ENCODE measurements at places on chromosomes 4 and X.

- DNase-seq = no peak
These were observed 48.5 kb upstream of the PRSS48 start for GRCh38 chr4:151228189-151229119.

DNA sequence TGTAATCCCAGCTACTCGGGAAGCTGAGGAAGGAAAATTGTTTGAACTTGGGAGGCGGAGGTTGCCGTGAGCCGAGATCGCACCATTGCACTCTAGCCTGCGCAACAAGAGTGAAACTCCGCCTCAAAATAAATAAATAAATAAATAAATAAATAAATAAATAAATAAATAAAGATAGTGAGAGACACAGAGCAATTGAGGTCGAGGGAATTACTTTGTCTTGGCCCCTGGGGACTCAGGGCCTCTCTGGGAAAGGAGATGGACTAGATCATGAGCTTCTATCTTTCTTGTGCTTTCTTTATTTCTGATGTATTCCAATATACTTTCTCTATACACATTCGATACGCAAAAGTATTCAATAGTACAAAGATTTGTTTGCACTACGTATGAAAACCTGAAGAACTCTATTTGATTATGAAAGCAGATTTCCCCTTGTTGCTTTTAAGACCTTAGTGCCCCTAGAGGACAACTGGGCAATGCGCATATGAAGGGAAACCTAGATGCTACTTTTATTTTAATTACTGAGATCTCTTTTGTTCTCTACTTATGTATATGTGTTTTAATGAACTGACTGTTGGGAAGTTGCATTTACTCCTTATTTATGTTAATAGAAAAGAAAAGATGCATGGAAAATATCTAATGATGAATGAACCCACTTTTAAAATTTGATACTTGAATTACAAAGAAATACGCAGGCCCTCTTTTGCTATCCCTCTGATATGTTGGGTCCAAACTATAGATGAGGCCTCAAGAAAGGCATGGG is 12.8 kb upstream of the ELOVL6 start:
- no peak for DNase-seq

DNA sequence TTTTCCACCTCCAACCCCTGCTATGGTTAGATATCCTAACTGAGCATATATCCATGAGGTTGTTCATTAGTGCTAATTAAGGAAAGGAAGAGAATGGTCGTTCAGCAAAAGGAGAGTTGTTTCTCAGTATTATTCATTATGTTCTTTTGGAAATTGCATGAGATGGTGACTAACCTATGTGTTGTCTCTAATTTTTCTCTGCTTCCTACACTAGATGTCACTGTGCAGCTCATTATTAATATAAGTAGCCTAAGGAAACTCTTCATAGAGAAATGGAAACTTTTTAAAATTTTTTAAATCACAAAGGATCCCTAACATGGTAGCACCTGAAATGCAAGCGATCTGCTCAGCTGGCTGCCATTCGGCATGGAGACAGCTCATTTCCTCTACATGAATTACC is 67.7 kb upstream of the FAM9A start:
- no peak for DNase-seq

DNA sequence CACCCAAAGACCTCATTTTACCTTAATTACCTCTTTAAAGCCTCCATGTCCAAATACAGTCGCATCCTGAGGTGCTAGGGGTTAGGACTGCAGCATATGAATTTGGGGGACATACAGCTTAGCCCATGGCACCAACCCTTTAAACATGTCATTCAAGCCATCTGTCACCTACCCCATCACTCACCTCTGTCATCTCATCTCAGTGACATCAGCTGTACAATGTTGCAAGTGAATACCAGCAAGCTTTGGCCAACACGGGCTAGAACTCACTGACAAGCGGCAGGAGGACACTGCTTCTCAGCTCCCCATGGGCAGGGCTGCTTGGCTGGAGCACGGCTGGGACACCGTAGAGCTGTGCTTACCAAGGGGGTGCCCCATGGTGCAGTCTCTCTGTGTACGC is 107.5 kb downstream of the STK32B start:
- DNase-seq = no peak

- no peak for DNase-seq
These were observed 1428.0 kb downstream of the PCDH7 start for GRCh38 chr4:32148111-32148666.

DNA sequence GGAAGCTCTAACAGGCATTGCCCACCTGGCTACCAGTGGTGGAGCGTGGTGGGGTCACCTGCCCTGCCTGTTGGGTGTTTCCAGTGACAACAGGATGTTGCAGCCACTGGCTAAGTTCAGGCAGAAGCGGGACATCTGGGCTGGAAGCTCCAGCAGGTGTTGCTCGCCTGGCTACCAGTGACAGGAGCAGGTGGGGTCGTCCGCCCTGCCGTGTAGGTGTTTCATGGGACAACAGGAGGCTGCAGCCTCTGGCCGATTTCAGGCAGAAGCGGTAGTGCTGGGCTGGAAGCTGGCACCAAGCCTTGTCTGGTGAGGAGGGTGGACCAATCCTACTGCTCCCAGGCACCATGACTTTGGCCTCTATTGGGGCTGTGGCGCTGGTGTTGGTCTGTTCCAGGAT is 39.4 kb downstream of the RIPPLY1 start:
- no peak for DNase-seq

DNA sequence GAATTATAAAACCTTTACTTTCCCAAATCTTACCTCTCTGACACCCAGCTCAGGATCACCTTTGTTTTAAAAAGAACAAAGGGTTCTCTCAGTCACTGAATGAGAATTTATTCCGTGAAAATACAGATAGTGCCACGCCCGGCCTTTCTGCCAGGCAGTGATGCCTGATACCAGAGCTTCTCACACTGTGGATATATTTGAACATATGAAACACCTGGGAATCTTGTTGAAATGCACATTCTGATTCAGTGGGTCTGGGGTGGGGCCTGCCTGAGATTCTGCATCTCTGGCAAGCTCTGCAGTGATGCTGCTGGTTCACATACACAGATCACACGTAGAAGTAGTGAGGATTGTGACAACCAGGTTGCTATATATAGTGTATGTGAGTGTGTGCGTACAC is 46.0 kb downstream of the ELOVL6 start:
- no peak for DNase-seq
